ENCODE measurements at places on chromosomes 4 and X. TPM values are rescaled to one million over a fixed set of nuclear protein-coding genes. Genes with fewer than 3 reads are reported as not detected.

The CYTL1 gene
- not detected for total RNA-seq

DNA sequence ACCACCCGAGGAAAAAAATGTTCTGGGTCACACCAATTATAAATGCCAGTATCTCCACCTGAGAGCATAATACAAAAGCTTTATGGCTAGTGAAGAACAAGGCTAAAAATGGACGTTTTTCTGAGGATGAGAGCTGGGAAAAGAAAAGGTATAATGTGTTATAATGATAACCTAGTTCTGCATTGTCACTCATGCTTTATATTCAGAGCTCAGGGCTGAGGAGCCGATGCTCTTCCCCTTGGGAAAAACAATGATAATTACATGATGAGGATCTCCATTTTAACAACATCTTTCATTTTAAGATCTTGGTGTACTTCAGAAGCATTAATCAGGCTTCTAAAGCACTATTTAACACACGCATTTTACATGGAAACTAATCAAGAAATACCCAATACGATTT, 333.7 kb downstream of the UNC5C start:
- no peaks in the 10 kb centered on the region for H3K36me3 ChIP-seq
- H3K4me1 ChIP-seq, result no peaks in the 10 kb centered on the region
- H3K4me3 ChIP-seq, result no peak overlapping the region
- no peaks in the 10 kb centered on the region for H3K27me3 ChIP-seq
- no peak overlapping the region for H3K27ac ChIP-seq

DNA sequence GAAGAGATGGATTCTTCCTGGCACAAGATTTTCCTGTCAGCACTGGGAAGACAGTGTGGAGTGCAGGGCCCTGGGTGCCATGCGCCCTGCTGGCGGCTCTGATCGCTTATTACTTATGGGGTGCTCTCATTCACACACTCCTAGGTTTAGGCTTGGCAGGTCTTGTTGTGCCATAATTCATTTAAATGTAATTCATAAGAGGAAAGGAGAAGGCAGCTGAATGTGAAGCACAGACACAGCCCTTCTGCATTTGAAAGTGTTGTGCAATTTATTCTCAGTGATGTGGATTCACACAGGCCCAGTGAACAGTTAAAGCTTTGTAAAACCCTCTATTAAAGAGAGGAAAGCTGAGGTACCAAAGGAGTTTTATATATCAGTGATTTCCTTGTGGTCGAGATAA, 249.7 kb downstream of the C4orf33 start:
- no peaks in the 10 kb centered on the region for H3K36me3 ChIP-seq
- no peaks in the 10 kb centered on the region for H3K27me3 ChIP-seq
- no peak overlapping the region for H3K27ac ChIP-seq
- no peak overlapping the region for H3K4me3 ChIP-seq
- DNase-seq, result no peak

- H3K27me3 ChIP-seq, result no peaks in the 10 kb centered on the region
- H3K4me3 ChIP-seq, result no peak overlapping the region
- no peak for DNase-seq
- no peaks in the 10 kb centered on the region for H3K4me1 ChIP-seq
- no peaks in the 10 kb centered on the region for H3K36me3 ChIP-seq
- no peak overlapping the region for H3K27ac ChIP-seq
Observed at GRCh38 chr4:93373893-93374860, 454.4 kb upstream of the ATOH1 start.

GRCh38 chr4:38119668-38120385, 159.6 kb downstream of the PTTG2 start:
- H3K27me3 ChIP-seq, result no peaks in the 10 kb centered on the region
- no peak overlapping the region for H3K4me3 ChIP-seq
- no peak overlapping the region for H3K27ac ChIP-seq
- no peaks in the 10 kb centered on the region for H3K36me3 ChIP-seq

The XAGE1A gene
- total RNA-seq, result not detected

DNA sequence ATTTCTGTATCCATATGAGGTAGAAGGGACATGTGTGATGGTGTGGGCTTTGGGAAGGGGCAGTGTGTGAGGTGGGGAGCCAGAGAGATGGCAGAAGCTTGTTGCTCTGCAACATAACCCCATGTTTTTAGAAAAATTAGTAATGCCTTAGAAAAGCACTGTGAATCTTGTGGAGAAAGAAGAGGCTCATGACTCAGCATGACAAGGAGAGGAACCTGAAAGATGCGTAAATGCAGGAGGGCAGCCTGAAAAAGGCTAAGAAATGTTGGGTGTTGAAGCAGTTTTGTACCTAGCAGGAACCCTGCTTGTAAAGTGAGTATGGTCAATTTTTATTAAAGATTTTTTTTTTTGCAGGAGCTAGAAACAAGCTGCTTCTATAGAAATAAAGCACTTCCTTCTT, 59.8 kb downstream of the ARSJ start:
- no peak for DNase-seq
- no peaks in the 10 kb centered on the region for H3K36me3 ChIP-seq
- H3K4me3 ChIP-seq, result no peak overlapping the region
- no peaks in the 10 kb centered on the region for H3K27me3 ChIP-seq
- peaks cover 3% of the 10 kb centered on the region for H3K4me1 ChIP-seq

- H3K36me3 ChIP-seq, result peaks cover 2% of the 10 kb centered on the region
- DNase-seq, result peak; percentile 43
- no peak overlapping the region for H3K27ac ChIP-seq
- no peaks in the 10 kb centered on the region for H3K4me1 ChIP-seq
- no peaks in the 10 kb centered on the region for H3K27me3 ChIP-seq
Observed at GRCh38 chrX:134484039-134484438, 24.1 kb downstream of the HPRT1 start.

The RENBP gene
- 0.62 TPM for total RNA-seq

The CT45A1 gene
- total RNA-seq, result not detected

The NEUROG2 gene
- not detected for total RNA-seq

GRCh38 chr4:88101165-88101564, 57.3 kb downstream of the ABCG2 start:
- no peak overlapping the region for H3K4me3 ChIP-seq
- H3K4me1 ChIP-seq, result peaks cover 7% of the 10 kb centered on the region
- DNase-seq, result no peak
- H3K36me3 ChIP-seq, result no peaks in the 10 kb centered on the region
- no peak overlapping the region for H3K27ac ChIP-seq

- no peak for DNase-seq
- no peaks in the 10 kb centered on the region for H3K27me3 ChIP-seq
- no peak overlapping the region for H3K4me3 ChIP-seq
- H3K4me1 ChIP-seq, result no peaks in the 10 kb centered on the region
- H3K36me3 ChIP-seq, result no peaks in the 10 kb centered on the region
Observed at GRCh38 chr4:182126603-182127002, 116.6 kb upstream of the TENM3 start.

The SCML1 gene
- 7.0 TPM for total RNA-seq

GRCh38 chrX:13078739-13079444, 34.5 kb upstream of the FAM9C start:
- no peaks in the 10 kb centered on the region for H3K36me3 ChIP-seq
- H3K27me3 ChIP-seq, result no peaks in the 10 kb centered on the region
- H3K4me1 ChIP-seq, result peaks cover 3% of the 10 kb centered on the region
- H3K27ac ChIP-seq, result peak overlapping the region; percentile 82
- DNase-seq, result no peak
- no peak overlapping the region for H3K4me3 ChIP-seq

The WNK3 gene
- total RNA-seq, result not detected

The GLRA2 gene
- total RNA-seq, result not detected

DNA sequence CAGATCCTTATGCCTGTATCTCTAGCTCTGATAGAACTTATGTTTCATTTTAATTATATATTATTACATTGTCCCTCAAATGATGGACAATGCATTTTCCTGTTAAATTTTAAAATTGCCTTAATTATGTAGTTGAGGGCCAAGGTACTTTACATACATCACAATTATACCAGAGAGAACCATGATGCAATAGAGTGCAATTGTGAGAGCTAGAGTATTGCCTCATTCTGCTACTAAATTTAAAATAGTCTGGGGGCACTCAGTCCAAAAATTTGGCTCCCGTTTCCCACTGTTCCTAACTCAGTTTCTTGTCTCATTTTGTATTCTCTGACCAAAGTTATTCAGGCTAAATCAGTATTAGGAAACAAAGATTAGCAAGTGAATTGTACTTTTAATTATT, 378.5 kb upstream of the ZFP42 start:
- H3K4me1 ChIP-seq, result no peaks in the 10 kb centered on the region
- no peak for DNase-seq
- no peaks in the 10 kb centered on the region for H3K36me3 ChIP-seq
- H3K4me3 ChIP-seq, result no peak overlapping the region
- no peaks in the 10 kb centered on the region for H3K27me3 ChIP-seq
- H3K27ac ChIP-seq, result no peak overlapping the region

DNA sequence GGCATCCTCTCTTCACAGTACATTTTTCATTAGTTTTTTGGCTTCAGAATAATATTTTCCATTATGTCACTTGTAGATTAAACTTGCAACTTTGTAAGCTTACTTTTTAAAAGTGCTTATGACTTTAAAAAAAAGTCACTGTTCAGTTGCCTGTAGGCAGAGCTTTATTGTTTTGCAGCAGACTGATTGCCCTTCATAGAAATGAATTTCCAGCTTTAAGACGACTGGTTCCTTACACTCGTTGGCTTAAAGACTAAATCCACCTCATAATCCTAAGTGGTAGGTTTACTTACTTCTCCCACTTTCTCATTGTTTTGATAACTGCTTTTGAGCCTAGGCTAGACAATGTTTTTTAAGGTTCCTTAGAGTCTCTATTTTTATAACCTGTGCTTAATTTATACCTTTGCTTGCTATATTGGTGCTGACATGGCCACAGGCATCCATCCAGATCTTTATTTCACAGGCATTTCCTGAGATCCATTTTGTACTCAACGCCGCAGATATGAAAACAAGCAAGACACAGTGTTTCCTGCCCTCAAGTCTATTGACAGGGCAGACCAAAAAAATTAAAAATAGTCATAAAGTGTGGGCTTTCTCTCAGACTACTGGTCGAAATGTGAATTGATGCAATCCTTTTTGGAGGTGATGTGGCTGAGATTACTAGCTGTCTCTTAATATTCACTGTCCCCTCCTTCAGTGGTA, 12.6 kb upstream of the IL13RA2 start:
- H3K36me3 ChIP-seq, result no peaks in the 10 kb centered on the region
- H3K27ac ChIP-seq, result no peak overlapping the region

The GDI1 gene
- total RNA-seq, result 317 TPM

The NXF2B gene
- not detected for total RNA-seq

The MAGEB1 gene
- not detected for total RNA-seq

Measured in Panc1 (cell line).